ENCODE measurements at places on chromosomes 13 and 19.

GRCh38 chr19:6227936-6228325, 51.8 kb downstream of the MLLT1 start:
- DNase-seq, result no peak

GRCh38 chr19:49497047-49497788, 984 bp downstream of the RPS11 start:
- peak; percentile 90 for DNase-seq

GRCh38 chr19:18440415-18440877, 2.5 kb upstream of the ISYNA1 start:
- DNase-seq, result peak; percentile 51

- DNase-seq, result no peak
Observed at GRCh38 chr13:27182844-27183497, 11.4 kb upstream of the USP12 start.

DNA sequence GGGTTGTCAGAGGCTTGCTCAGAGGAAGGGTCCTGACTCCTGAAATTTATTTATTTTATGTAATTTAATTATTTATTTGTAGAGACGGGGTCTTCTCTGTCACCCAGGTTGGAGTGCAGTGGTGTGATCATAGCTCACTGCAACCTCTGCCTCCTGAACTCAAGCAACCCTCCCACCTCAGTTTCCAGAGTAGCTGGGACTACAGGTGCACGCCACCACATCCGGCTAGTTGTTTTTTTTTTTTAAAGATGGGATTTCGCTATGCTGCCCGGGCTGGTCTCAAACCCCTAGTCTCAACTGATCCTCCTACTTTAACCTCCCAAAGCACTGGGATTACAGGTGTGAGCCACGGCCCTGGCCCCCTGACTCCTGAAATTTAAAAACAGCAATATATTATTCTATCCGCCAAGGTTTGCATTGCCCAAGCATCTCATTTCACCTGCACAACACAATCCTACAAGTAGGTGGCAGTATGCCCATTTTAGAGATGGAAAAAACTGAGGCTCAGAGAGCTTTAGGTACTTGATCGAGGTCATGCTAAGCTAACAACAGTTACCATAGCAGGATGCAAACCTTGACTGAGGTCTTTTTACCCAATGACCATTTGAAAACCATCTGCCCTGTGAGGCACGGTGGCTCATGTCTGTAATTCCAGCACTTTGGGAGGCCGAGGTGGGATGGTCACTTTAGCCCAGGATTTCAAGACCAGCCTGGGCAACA, 18.1 kb downstream of the ARHGEF18 start:
- DNase-seq, result peak; percentile 75

DNA sequence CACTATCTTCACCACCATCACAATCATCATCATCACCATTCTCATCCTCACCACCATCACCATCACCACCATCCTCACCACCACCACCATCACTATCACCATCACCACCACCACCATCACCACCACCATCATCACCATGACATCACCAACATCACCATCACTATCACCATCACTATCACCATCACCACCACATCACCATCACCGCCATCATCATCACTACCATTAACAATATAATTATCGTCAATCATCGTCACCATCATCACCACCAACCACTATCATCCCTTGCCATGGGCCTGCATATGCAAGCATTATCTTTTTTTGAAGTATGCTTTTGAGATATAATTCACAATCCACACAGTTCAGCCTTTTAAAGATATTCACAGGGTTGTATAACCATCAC, 7.6 kb upstream of the PPP6R1 start:
- no peak for DNase-seq

GRCh38 chr13:113935001-113935844, 38.7 kb downstream of the C13orf46 start:
- DNase-seq, result no peak

DNA sequence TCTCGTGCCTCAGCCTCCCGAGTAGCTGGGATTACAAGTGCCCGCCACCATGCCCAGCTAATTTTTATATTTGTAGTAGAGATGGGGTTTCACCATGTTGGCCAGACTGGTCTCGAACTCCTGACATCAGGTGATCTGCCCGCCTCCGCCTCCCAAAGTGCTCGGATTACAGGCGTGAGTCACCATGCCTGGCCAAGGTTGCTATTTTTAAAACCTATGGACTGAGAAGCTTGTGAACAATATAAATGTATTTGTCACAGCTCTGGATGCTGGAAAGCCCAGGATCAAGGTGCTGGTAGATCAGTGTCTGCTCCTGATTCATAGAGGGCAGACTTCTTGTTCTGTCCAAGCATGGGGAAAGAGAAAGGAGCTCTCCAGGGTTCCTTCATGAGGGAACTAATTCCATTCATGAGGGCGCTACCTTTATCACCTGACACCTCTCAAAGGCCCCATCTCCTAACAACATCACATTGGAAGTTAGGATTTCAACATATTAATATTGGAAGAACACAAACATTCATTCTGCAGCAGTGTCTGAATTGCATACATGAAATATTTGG, 16.1 kb downstream of the CARD8 start:
- DNase-seq, result no peak

- DNase-seq, result no peak
Observed at GRCh38 chr19:38901683-38902082, 1.9 kb downstream of the NFKBIB start.

GRCh38 chr13:26343816-26344215, 89.9 kb downstream of the CDK8 start:
- no peak for DNase-seq

- DNase-seq, result no peak
Observed at GRCh38 chr13:111515635-111516034, 195.2 kb downstream of the TEX29 start.

DNA sequence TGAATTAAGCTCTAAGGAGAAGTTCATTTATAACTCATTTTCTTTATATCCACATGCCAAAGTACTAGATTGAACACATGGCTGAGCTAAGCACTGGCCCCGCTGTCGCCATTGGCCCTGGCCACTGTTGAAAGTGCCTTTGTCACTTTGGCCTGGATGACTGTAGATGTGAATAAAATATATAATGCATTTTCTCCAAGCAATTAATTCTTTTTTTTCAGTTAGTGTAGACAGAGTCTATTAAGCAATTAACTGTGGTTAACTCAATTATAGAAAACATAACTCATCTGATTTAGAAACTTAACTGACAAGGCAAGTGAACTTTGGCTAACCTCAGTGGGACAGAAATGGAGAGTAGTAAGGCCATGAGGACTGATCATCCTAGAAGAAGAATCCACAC, 965.6 kb downstream of the EFNB2 start:
- peak; percentile 80 for DNase-seq

GRCh38 chr13:25699056-25699455, 327.3 kb downstream of the ATP8A2 start:
- no peak for DNase-seq

DNA sequence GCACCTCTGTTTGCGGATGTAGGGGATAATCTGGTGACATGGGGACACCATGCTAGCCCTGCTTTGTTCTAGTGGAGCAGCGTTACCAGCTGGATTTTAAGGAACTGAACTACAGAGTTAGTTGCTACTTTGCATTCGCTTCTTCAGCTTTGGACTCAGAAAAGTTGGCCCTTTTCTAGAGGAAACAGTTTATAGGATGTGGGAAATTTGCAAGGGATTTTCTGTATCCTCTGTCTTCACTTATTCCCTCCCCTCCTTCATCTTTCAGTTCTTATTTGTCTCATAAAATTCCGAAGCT, 2.1 kb downstream of the GATAD2A start:
- peak; percentile 53 for DNase-seq

DNA sequence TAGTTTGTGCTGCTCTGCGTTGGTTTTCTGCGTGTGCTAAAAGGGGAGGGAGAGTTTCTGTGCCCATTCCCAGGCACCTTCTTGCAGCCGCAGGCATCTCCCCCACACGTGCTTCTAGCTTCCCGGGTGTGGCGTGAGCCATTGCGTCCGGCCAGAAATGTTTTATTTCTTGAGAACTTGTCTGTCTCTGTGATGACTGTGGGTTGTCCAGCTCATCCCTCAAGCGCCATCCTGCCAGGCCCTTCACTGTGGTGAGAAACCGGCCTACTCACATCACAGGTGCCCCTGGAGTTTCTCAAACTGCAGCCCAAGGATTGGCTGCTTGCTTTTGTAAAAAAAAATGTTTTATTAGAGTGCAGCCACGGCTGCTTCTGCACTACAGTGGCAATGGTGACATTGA, 24.2 kb downstream of the EPN1 start:
- DNase-seq, result no peak

DNA sequence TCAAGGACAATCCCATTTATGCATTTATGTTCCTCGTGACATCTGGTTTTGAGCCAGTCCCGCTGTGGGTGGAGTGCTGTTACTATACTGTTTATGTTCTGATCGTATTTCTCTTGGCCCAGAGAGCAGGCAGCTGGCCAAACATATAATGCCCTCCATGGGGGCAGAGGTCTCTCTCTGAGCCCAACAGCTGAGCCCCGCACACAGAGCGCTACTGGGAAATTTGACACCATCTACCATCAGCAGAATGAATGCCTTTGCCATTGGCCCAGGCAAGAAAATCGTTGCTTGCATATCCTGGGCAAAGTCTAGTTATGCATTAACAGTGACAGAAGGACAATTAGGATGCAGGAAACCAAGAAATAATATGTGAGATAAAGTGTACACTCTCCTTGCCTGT, 126.8 kb upstream of the CACNA1A start:
- DNase-seq, result no peak

DNA sequence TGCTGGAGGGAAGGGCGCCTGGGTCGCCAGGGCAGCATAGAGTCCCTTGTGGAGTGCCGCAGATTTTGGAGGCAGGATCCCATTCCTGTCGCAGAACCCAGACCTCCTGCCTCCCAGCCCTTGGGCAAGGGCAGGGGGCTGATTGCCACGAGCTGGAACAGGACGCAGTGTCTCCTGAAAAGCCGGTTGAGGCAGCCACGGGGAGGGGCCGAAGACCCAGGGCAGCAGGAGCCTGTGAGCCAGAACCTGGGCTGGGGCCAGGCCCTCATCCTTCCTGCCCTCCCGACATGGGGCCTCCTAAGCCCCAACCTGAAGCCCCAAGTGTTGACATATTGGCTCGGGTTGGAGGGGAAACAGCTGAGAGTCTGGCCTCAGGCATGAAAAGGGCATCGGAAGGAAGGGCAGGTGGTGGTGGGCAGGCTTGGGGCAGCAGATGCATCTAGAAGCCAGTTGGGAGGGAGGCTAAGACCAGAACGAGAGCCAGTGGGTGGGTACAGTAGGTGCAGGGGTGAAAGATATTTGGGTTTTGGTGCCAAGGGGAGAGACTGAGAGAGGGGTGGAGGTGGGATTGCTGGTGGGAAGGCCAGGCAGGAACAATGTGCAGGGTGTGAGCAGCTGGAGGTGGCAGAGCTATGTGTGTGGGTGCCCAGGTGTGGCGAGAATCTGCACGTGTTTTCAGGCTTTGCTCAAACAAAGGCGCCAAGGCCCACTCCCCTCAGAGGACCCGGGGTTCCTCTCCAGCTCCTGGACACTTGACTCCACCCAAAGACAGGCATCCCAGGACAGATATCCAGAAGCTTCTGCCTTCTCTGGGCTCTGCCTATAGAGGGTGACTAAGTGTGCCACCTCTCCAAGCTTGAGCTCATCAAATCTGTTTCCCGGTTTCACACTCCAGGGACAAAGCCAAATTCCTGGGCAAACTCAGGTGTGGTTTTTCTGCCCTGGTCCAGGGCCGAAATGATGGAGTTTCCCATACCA, 1.4 kb upstream of the SBSN start:
- DNase-seq, result no peak

- no peak for DNase-seq
Observed at GRCh38 chr19:14119146-14119545, 1.6 kb upstream of the PRKACA start.

GRCh38 chr13:27483421-27483820, 33.1 kb upstream of the MTIF3 start:
- no peak for DNase-seq

- peak; percentile 54 for DNase-seq
Observed at GRCh38 chr19:36488846-36489117, 579 bp downstream of the ZNF566 start.

DNA sequence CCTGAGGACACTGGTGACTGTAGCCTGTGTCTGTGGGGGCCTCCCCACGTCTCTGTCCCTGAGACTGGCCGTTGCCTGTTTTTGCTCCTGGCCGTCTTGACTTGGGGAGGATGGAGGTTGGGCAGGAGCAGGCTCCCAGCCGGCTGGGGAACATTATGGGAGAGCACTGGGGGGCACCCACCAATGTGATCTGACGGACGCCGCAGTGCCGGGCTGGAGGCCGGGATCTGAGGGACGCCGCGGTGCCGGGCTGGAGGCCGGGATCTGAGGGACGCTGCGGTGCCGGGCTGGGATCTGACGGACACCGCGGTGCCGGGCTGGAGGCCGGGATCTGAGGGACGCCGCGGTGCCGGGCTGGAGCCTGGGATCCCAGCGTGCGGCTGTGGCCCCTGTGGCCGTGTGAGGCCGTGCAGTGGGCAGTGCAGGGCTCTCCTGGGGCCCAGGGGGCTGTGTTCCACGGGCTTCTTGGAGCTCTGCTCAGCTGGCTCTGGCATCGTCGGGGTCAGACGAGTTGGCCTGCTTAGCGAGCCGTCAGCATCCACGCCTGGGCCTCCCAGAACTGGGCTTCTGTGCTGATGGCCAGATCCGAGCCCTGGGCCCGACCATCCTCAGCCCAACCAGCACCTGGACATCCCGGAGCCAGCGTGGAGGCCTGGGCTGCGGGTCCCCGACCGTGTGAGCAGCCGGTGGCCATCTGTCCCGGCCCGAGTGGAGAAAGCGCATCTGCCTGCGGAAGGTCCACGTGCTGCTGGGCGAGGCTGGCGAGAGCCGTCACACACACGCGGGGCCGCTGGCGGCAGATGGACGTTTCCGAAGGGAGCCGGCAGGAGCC, 45.8 kb downstream of the GAS6 start:
- no peak for DNase-seq

GRCh38 chr19:40762754-40763470, 11.9 kb downstream of the SNRPA start:
- DNase-seq, result peak; percentile 68

GRCh38 chr13:30303269-30303668, 4.1 kb downstream of the KATNAL1 start:
- no peak for DNase-seq

- DNase-seq, result no peak
Observed at GRCh38 chr13:42924344-42924743, 67.7 kb downstream of the EPSTI1 start.

DNA sequence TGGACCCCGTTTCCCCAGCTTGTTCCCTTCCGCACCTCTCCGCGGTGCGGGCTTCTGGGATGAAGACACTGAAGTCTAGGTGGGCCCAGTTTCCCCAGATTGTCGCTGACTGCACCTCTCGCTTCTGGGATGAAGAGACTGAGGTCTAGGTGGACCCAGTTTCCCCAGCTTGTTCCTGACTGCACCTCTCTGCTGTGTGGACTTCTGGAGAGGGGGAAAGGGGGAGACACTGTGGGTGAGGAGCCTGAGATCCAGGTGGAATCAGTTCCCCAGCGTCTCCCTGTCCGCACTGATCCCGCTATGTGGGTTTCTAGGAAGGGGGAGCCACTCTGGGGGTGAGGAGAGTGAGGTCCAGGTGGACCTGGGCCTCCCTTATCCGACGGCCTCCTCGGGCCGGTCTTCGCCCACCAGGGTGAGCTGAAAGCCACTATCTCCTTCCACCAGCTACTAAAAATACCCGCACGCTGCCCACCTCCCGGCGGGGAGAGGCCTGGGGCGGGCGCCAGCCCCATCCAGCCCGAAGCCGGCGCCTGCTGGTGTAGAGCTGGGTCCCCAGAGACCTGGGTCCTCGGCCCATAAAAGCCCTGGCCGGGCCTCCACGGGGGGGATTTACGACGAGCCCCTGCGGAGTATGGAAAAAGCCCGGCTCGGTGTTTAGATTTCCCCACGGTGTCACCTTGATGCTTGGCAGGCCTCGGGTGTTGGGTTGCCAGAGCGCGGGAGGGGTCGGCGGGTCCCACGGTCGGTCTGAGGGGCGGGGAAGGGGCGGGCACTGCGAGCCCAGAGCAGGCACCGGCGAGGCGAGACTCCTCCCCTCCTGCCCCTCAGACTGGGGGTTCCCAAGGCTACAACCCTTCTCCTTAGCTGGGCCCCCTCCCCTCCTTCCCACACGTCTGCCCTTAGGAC, 10.6 kb downstream of the FUT6 start:
- DNase-seq, result no peak
